ENCODE measurements at places on chromosomes 3 and 15.

DNA sequence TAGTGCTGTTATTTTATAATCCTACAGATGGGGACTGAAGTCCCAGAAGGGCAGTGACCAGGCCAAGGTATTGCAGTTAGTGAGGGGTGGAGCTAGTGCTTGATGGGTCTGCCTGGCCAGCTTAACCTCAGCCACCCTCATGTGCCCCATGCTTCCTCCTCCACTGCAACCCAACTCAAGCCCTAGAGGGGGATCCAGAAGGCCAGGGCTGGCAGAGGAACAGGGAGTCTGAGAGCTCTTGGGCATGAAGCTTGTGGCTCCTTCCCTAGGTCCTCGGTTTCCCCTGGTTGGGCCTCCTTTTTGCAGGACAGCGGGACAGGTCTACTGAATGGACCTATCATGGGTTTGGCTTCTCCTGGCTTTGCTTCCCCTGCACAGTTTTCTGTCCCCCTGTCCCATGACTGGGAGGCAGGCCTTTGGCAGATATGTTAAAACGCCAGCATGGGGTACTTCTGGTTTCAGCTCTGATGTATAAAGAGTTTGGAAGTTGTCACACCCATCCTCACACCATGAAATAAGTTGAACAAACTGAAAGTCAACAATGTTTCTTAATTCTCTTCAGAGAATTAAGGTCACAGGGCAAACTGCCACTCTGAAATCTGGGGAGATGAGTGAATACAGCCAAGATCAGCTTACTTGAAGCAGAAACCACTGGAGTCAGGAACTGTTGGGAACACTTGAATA, 103.3 kb downstream of the SMAD6 start:
- no peak for DNase-seq

GRCh38 chr15:32677238-32677750, 35.8 kb downstream of the SCG5 start:
- DNase-seq = peak; percentile 78

- no peak for DNase-seq
Observed at GRCh38 chr15:77070180-77070494, 772 bp downstream of the TSPAN3 start.

- DNase-seq = no peak
Observed at GRCh38 chr15:25738171-25738965, 124.8 kb downstream of the ATP10A start.

DNA sequence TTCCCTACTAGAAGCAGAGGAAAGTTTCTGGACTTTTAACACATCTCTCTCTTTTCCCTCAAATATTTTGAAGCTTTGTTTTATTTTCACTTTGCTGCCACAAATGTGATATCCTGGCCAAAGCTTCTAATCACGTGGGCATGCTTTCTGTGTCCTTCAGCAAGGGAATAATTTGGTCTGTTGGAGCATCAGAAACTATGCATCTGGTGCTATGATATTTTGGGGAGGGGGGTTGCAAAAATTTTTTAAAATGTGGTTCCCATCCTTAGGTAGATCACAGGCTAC, 254.2 kb downstream of the GAP43 start:
- no peak for DNase-seq

GRCh38 chr3:147400111-147400510, 6.2 kb downstream of the ZIC4 start:
- DNase-seq = no peak

GRCh38 chr3:197422506-197422905, 124.1 kb upstream of the DLG1 start:
- no peak for DNase-seq

GRCh38 chr15:68025835-68026424, 28.2 kb upstream of the PIAS1 start:
- no peak for DNase-seq

- DNase-seq = no peak
Observed at GRCh38 chr3:177196456-177197040, 734 bp downstream of the TBL1XR1 start.

DNA sequence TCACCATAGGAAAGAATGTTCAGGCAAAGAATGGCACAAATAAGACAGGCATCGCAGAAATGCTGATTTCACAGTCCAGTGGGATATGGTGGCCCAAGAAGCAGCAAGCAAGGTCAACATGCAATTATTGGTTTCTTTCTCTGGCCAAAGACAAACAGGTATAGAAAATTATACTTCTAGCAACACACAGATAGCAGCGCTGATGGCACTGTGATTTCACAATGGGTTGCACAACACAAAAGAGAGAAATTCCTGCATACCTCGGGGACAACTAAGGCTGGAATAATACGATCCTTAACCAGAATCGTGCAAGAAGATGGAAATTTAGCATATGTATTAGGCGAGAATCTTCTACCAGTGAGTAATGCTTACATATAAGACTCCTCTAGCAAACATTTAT, 76.3 kb upstream of the NR2F2 start:
- DNase-seq = no peak

DNA sequence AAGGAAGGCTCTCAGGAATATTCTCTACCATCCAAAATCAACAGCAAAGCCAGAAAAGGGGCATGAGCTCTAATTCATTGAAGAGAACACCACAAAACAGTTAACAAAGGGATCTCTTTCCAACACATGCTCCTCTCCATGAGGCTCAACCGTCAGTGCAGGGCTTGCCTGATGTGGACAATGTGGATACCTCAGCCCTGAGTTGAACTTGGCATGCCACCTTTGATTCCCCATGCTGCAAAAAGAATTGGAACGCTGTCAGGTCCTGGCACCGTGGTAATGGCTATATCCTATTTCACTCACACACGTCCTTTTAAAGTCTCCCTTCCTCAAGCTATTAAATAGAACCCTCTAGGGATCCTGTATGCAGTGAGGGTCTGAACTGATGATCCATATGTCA, 30.7 kb upstream of the IP6K2 start:
- no peak for DNase-seq

GRCh38 chr3:65788461-65788860, 250.3 kb downstream of the MAGI1 start:
- no peak for DNase-seq

DNA sequence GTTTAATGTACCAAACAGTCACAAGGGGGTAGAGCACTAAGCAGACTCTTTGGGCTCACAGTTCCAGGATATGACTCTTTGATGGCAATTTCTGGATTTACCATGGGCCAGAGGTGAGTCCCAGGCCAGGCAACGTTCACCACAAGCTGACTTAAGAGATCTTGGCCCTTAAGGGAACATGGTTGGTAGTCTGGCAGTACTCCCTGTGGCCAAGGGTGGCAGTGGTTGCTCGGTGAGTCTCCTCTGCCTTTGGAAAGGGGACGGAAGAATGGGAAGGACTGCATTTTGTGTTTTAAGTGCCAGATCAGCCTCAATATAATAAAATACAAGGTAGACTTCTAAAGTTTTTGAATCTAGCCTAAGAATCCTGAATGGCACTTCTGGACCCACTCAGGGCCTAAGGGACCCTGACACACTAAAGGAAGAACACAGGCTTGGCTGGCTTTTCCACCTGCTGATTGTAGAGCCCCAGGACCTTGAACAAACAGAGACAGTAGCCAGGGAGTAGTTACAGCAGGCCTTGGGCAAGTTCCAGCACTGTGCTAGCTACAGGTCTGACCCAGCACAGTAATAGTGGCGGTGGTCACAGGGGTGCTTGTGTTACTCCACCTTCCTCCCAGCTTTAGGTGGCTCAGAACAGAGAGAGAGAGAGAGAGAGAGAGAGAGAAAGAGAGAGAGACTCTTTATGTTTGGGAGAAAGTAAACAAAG, 730.7 kb upstream of the ALCAM start:
- DNase-seq = no peak

DNA sequence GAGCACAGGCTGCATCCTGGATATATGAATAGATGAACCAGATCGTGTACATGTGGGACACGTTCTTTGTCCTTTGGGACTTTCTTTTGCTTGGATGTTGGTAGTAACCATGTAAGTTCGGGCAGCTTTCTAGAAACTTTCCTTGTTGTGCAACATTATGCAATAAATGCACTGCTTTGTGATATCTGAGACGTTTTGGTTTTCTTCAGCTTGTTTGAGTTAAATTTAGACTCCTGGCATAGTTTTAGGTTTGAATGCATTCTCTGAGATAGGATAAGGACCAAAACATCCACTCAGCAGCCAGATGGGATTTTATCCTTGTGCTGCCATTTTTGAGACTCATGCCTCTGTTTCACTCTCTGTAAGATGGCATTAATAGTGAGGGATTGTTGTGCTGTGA, 158.9 kb downstream of the IGF1R start:
- no peak for DNase-seq

- DNase-seq = no peak
Observed at GRCh38 chr3:151346292-151346691, 16.9 kb upstream of the P2RY13 start.

DNA sequence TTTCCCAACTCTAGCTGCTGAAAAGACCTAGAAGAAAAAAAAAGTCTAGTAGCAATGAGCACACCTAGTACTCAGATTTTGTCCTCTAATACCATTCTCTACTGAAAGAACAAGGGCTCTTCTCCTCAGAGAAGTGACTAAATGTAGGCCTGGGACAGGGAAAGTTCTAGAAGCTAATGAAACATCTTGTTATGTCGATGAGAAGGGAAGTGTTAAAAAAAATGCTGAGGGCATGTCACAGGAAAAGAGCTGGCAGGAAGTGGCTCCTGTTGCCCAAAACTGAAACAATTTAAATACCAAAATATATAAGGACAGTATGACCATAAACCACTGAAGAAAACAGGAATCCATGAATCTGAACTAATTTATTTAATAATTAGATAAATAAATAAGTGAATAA, 581.4 kb upstream of the TBL1XR1 start:
- no peak for DNase-seq

GRCh38 chr3:172040981-172041963, 1.9 kb downstream of the FNDC3B start:
- no peak for DNase-seq

DNA sequence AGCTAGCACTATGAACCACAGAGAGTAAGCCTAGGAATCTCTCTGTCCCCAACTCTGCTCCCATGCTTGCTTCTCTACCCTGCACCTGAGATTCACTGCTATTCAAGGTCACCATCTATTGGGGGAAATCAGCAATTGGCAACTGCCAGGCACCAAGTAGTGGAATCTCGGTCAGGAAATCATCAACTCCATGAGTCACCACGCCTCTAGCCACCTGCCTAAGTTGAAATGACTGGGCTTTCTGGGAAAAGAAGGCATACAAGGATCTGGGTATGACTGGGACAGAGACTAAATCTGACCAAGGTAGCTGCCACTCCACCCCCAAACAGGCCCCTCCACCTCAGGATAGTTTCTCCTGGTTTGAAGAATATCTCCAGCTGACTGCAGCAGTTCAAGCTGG, 464.1 kb upstream of the CBLB start:
- DNase-seq = no peak

GRCh38 chr15:91966194-91966552, 112.7 kb downstream of the SLCO3A1 start:
- no peak for DNase-seq

GRCh38 chr15:74844319-74845207, 1.6 kb upstream of the ULK3 start:
- no peak for DNase-seq

DNA sequence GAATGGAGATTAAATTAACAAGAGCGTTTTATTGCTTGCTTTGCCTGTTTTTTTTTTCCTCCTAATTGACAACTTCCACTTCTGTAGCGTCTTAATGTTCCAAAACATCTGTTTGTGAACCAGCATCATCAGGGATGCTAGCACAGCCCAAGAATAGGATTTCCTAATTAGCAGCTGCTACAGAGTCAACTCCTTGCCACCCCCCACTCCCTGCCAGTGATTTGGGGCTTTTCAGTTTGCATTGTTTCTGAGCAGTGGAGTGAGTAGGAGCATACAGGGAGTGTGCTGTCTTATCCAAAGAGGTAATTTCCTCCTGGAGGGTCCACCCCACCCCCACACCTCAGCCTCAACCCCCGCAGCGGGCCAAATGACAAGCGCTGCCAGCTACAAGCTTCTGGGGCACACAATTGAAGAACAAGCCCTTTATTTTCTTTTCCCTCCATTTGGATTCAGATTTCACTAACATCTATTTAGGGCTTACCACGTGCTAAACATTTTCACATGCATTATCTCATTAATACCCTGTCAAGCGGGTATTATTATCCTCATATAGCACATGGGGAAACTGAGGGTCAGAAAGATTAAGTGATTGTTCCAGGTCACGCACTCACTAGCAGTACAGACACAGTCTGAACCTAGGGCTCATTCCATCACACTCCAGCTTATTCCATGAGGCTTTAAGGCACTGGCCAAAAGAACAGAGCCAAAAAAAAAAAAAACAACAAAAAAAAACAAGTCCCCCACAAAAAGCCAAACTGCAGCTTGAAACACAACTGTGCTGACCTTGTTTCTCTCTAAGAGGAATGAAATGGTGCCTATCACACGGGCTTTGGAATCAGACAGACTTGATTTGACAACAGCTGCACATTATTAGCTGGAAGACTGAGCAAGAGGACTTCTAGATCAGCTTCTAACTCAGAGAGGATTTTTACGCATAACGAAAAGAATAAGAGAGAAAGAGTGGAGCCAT, 16.4 kb downstream of the HEG1 start:
- no peak for DNase-seq

DNA sequence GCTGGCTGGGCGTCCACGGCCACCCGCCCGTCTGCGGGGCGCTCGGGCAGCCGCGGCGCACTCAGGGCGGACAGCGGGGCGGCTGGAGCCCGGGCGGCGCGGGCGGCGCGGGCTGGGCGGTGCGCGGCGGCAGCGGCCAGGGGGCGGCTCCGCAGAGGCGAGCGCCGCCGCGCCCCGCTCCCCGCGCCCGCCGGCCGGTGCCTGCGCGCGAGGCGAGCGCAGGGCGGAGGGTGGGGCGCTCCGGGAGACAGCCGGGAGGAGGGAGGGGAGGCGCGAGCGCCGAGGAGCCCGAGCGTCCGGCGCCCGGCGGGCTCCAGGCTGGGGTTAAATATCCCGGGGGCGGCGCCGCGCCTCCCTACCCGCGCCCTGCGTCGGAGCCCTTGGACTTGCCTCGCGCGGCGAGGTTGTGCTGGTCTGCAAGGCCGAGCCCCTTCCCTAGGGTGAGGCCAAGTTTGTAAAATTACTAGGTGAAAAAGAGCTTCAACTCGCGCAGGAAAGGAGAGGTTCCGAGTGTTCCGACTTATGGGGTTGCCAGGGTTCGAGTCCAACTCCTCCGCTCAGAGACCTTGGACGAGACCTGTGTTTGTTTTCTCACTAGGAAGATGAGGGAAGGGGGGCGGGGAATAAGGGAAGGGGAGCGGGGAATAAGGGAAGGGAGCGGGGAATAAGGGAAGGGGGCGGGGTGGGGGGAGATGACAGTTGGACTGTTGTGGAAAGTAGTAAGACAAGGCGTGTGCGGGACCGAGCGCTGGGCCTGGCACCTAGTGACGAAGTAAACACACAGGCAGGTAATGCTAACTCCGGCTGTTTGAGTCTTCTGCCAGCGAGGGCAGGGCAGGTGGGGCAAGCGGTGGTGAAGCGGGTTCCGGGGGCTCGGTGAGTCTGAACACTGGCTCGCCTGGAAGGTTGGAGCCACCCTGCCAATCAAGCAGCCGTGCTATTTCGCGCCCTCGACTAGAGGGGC, at the start of gene TNFAIP8L3:
TNFAIP8L3 (minus strand) TSS at position 301 of the 964 bp plus-strand sequence. CDS start 311 bp downstream, outside the sequence.
- peak; percentile 28 for DNase-seq

Measured in NCI-H526 treated with DMSO at 0.1 percent for 48 hours (cell line).